ENCODE measurements at places on chromosomes 2 and 18.

GRCh38 chr2:111954602-111955332, 56.4 kb downstream of the MERTK start:
- no peak for DNase-seq

- no peak for DNase-seq
These were observed 388.1 kb upstream of the ACVR2A start for GRCh38 chr2:147456779-147457178.

DNA sequence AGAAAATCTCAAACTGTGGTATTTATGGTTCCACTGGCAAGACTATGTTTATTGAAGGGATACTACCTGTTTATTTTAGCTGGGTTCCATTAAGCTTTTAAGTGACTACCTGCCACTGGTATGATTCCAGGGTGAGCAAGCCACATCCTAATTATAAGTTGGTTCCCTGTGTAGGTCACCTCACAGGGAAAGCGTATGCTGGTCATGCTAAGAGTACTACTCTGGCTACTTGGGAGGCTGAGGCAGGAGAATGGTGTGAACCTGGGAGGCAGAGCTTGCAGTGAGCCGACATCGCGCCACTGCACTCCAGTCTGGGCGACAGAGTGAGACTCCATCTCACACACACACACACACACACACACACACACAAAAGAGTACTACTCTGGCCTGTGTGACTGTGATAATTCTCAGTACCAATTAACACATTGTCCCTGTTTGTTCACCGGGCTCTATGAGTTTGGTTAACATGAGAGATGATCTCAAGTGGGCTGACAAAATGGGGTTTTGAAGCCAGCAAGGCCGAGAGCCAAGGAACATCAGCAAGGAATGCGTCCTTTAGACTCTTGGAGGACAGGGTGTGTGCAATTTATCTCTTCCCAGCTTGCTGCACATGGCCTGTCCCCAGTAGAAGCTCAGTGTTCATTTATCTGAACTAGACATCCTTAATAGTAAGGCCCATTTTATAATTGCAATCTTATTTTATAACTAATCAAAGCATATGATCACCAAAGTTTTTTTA, 15.2 kb upstream of the ITSN2 start:
- no peak for DNase-seq

GRCh38 chr2:147275943-147276342, 568.9 kb upstream of the ACVR2A start:
- no peak for DNase-seq

- no peak for DNase-seq
These were observed 61.9 kb upstream of the BZW1 start for GRCh38 chr2:200749631-200750322.

DNA sequence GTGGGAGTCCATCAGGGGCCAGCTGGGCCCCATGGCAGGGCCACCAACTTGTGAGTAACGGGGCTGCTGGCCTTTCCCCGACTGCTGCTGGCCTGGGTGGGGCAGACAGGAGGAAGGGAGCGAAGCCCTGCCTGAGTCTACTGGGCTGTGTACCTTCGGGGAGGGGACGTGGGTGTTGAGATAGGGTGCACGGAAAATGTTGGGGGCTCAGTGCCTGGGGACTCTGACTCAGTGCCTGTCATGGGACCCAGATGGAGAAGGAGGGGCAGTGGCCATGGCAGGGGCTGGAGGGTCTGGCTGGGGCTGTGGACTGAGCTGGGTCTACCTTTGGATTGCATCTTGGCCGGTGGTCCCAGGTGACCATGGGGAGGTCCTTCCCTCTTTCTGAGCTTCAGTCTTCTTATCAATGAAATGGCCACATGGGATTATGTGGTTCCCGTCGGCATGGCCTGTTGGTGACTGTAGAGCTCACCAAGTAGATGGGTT, 4.0 kb downstream of the SLC4A3 start:
- no peak for DNase-seq

DNA sequence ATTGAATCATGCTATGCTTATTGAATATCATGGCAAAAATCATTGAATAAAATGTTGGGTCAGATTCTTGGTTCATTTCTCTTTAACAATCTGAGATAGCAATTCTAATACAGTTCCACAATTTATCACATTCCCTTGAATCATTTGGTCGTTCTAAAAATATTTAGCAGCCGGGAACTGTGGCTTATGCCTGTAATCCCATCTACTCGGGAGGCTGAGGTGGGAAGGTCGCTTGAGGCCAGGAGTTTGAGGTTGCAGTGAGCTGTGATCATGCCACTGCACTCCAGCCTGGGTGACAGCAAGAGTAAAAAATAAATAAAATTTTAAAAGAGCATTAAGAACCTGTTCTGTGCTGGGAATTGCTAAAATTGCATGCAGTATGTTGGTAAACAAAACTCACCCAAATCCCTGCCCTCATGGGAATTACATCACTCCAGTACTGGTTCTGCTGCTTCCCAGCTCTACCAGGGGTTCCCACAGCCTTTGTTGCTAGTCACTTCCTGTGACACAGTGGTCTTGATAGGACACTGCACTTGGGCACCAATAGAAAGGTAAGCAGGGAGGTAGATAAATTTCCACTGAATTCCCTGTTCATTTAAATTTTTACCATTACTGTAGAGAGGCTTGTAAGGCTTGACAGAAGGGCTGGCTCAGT, 200.4 kb downstream of the CTNNA2 start:
- no peak for DNase-seq

- DNase-seq, result no peak
These were observed 24.0 kb downstream of the CERKL start for GRCh38 chr2:181632733-181633401.

DNA sequence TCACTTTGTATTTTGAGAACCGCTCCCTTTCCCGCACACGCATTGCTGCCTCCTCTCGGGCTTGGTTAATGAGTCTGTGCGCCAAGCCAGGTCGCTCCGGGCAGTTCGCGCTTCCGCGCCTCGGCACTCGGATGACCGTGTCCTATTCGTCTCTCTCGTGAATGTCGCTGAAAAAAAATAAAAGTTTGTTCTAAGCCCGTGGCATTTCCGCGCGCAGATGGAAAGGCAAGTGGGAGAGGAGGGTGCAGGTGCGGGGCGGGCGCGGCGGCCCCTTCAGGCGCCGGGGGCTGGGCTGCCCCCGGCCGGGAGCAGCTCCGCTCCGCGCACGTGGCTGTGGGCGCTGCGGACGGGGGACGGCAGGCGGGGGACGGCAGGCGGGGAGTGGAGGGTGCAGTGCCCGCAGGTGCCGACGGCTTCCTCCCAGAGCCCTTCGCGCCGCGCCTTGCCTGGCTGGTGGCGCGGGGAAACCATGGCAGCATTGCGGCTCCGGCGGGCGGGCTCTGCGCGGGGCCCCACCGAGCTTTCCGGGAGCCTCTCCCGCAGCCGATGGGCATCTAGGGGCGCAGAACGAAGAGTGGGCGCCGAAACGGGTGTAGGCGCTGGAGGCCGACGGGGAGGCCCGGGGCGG, 159.6 kb upstream of the SIX2 start:
- peak; percentile 22 for DNase-seq

GRCh38 chr2:73697606-73698005, 39.5 kb downstream of the TPRKB start:
- DNase-seq, result no peak

GRCh38 chr2:217897091-217897715, 105.6 kb downstream of the TNS1 start:
- no peak for DNase-seq

GRCh38 chr2:79952616-79953015, 351.9 kb downstream of the LRRTM1 start:
- no peak for DNase-seq

DNA sequence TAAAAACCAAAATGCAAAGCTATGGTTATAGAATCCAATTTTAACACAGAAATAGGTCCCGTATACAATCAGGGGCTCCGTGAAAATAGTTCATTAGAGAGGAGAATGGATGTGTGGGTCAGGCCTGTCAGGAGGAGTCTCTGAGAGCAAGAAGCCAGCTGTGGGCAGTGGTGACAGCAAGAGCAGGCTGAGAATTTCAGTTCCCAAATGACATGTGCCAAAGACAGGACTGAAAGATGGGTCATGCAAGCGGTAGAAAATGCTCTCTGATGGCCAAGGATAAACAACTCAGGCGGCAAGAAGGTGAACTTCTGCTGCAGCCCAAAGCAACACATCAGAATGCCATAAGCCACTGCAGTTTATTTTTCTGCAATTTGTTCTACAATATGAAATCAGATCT, 100.4 kb downstream of the CCDC141 start:
- no peak for DNase-seq

GRCh38 chr18:12098374-12098773, 4.7 kb downstream of the ANKRD62 start:
- no peak for DNase-seq

GRCh38 chr18:56910237-56910636, 236.7 kb upstream of the BOD1L2 start:
- DNase-seq, result no peak

DNA sequence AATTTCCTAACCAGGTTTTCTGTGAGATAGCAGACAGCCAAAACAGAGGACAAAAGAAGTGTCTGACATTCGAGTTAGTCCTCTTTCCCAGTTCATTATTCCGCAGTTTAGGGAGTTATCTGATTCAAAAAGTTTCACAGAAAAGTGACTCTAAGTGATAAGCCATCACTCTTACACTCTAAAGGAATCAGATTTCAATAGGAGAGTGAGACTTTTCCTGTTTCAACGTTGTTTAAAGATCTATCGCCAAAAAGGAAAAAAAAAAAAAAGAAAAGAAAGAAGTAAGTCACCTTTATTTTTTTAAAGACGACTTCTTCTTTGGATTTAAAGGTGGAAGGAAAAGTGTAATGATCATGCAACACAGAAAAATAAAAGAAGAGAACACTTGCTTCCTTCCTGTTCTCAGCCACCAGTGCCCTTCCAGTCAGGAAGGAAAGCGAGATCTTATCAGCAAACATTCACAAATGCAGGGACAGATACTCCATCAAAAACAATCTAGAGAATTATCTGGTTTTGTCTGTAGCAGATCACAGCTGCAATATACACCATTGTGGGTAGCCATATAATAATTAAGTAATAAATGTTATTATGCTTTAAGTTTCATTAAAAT, 49.8 kb downstream of the TFPI start:
- no peak for DNase-seq

DNA sequence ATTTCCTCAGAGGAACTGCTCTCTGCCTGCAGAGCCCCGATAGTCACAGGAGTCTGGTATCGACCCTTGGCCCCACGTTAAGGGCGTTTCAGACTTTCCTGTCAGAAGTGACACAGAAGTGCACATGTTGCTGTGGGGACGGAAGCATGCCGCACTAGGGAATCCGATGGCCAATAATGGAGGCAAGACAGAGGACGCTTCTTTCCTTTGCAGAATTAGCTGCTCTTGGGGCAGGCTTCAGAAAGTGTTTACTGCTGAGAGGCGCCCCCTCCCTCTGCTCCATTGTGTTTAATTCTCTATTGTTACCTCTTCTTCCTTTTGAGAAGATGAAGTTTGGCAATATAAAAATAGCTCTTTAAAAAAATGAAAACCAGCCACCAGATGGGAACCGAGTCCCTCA, 118.6 kb upstream of the EML6 start:
- no peak for DNase-seq

- DNase-seq, result no peak
These were observed 88.2 kb upstream of the HNRNPA3 start for GRCh38 chr2:177124371-177124770.

DNA sequence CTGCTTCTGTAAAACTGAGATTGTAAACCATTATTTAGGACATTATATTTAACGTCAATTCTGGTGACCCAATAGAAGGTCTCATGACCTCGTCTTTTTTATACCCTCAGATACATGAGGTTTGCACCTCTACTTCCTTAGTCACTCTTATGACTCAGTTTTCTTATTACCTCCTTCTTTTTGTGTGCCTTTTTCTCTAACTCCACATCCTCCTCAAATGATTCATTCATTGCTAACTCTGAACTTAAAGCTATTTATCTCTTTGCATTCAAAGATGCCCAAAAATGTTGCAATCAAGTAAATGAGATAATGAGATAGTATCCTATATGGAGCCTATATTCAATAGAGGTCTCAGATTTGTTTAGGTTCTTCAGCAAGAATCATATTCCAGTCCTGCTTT, 121.0 kb upstream of the KYNU start:
- no peak for DNase-seq

GRCh38 chr2:84966731-84967130, 4.2 kb upstream of the KCMF1 start:
- no peak for DNase-seq

DNA sequence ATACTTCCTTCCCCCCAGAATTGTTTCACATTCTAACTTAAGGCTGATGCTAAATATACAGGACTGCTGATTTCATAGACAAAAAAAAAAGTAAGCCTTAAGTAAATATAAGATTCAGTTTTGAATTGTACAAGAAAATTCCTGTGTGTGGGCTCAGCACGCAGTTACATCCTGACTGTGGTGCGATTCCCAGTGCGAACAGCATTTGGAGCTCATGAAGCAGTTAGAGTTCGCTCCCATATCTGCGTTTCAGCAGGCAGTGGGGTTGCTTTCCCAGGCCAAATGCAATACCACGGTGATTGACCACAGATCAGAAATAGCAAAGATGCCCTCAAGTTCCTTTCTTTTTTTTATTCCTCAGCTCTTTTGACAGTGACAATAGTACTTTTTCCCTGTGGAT, 75.6 kb downstream of the SATB2 start:
- DNase-seq, result no peak

DNA sequence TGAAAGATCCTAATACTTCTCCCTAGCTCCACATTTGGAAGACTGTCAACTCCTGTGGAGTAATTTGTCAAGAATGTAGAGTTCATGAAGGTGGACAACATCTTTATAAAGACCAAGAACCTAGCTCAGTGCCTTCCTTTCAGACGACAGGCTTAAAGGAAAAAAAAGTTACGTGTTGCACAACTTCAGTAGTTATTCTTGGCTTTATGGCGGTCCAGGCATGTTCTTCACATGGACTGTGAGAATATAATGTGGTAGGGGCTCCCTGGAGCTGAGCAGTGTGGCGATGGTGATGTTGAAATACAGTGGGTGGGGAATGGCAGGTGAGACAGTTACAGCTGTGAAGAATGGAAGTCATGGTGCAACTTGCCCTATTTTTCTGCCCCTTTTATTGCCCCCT, 3.9 kb downstream of the TAF1B start:
- DNase-seq, result no peak

GRCh38 chr2:66575625-66576310, 140.8 kb downstream of the MEIS1 start:
- no peak for DNase-seq

- no peak for DNase-seq
These were observed 27.6 kb downstream of the GALNT3 start for GRCh38 chr2:165766326-165766927.

DNA sequence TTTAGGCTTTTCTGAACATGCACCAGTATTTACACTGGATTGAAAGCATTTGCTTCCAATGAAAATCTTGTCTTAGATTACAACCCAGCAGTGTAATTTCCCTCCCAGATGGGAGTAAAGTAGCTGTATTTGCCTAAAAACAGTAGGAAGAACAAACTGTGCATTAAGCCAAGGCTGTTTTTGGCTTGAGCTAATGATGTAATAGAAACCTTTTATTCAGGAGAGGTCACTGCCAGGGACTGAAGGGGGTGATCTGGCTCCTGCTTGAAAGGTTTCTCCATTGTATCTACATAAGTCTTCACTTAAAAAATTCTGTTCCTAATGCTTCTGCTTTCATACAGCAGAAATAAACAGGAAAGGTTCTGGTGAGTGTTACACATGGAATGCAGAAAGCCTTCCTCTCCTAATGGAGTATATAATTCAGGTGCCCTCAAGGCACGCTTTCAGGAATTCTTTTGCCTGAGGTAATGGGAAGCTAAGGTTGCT, 74.4 kb downstream of the MEIS1 start:
- peak; percentile 30 for DNase-seq

All from NCI-H2227 treated with DMSO at 0.1 percent for 48 hours (cell line).